ENCODE measurements at places on chromosomes 13 and 19.
A peak's percentile ranks its signal among the peaks of the same experiment; 100 is the strongest.

GRCh38 chr19:41193430-41194156 lies 574 bp downstream of the CYP2S1 start:
- no peak for DNase-seq

- DNase-seq: peak; percentile 15
Measured at GRCh38 chr19:50817941-50818858, 5.4 kb downstream of the KLK1 start.

- no peak for DNase-seq
Measured at GRCh38 chr19:46191972-46192371, 37.6 kb upstream of the IGFL1 start.

- DNase-seq: peak; percentile 43
Measured at GRCh38 chr13:96822895-96823294, 171.4 kb downstream of the OXGR1 start.

DNA sequence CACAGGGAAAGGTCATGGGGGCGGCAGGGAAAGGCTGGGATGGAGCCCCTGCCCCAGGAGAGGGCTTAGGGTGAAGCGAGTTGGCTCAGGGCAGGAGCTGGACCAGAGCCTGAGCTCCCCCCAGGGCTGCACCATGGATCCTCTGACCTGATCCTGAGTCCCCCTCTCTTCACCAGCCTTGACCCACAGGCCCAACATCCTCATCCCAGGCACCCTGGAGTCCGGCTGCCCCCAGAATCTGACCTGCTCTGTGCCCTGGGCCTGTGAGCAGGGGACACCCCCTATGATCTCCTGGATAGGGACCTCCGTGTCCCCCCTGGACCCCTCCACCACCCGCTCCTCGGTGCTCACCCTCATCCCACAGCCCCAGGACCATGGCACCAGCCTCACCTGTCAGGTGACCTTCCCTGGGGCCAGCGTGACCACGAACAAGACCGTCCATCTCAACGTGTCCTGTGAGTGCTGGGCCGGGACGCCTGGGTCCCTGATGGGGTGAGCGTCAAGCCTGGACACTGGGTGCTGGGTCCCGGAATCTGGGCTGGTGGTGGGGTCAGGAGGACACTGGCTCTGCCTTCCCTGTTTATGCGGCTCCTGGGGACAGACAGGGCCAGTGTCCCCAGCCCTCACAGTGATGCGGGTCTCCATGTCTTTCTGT lies 842 bp downstream of the SIGLEC9 start:
- DNase-seq: no peak

DNA sequence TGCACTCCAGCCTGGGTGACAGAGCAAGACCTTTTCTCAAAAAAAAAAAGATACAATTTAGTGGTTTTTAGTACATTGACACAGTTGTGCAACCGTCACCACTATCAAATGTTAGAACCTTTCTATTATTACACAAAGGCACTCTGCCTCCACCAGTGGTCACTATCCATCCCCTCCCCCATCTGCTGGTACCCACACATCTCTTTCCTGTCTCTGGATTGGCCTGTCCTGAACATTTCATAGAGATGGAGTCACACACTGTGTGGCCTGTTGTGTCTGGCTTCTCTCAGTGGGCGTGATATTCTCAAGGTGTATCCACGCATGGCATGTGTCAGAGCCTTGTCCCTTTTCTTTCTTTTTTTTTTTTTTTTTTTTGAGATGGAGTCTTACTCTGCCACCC lies 11.2 kb downstream of the KDM4B start:
- DNase-seq: peak; percentile 53

DNA sequence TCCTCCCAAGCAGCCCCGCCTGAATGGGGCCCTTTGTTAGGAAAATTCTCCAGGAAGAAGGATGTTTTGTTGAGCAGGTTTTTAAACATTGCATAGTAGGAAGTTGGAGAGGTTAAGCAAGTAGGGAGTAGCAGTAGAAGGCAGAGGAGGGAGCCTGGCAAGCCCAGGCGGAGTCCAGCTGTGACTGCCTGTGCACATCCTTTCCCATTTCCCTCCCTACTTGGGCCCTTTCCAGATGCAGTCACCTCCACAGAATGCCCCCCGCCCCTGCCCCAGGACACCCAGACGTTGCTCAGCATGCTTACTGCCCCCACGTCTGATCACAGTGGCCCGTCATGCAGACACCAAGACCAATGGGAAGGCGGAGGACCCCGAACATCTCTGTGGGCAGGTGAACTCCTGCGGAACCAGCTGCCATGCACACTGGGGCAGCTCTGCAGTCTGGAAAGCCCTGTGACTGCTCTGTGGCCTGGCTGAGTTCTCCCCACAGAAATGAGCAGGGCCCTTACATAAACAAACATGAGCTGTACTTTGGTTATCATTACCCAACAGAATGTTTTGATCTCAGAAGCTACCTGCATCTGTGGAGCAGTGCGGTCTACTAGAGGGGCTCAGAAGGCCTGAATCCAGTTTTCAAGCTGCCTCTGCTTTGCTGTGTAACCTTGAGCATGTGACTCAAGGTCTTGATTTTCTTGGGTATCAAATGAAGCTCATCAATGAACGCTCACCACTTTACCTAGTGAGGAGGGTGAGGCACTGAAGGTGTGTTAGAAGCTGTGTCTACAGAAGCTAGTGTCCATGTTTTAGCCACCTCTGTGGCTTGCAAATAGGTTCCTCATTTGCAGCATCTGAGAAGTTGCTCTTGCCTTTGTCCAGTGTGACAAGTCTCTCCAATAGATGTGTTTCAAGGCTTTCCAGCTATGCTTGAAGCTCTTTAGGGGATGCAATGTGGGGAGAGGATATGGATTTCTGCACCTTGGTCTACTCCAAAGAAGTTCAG lies 84.2 kb downstream of the TNFRSF19 start:
- no peak for DNase-seq

- peak; percentile 88 for DNase-seq
Measured at GRCh38 chr13:26019881-26020870, 31.6 kb downstream of the SHISA2 start.

- no peak for DNase-seq
Measured at GRCh38 chr19:56994251-56995017, 125.4 kb upstream of the USP29 start.

GRCh38 chr19:39941151-39941550 lies 6.7 kb upstream of the FCGBP start:
- no peak for DNase-seq

GRCh38 chr13:42275098-42275471 lies 3.1 kb downstream of the AKAP11 start:
- DNase-seq: no peak

DNA sequence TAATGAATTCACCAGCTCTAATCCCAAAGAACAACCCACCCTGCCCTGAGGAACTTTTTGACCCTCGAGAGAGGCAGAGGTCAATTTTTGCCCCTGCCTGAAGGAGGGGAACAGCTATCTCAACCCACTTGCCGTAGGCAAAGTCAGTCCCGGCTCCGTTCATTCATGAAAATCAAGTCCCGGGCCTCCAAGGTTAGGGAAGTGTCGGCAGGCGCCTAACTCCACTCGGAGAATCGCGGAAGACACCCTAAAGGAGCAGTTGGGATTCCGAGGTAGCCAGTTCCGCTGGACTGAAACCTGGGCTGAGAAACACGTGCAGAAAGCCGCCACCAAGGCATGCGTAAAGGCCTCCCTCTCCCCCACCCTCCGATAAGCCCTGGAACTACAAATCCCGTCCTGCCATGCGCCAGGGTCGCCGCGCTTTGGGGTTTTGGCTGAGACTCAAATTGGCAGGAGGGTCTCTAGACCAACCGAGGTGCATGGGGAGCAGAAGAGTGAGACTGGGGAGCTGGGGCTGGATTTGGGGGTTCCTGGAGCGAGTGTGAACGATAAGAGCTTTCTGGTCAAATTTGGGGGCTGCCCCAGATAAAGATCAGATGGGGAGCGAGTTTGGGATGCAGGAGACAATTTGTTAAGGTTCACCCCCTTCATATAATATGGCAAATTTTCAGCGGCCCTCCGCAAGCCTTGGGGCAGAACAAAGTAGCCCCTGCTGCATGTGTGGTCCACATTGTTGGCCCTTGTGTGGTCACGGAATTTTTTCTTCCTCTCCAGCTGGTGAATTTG lies at the start of gene TNPO2:
TSS of gene TNPO2 (minus strand) at position 292 of the 786 bp plus-strand sequence. CDS start 2,955 bp downstream, outside the sequence.
- peak; percentile 70 for DNase-seq

DNA sequence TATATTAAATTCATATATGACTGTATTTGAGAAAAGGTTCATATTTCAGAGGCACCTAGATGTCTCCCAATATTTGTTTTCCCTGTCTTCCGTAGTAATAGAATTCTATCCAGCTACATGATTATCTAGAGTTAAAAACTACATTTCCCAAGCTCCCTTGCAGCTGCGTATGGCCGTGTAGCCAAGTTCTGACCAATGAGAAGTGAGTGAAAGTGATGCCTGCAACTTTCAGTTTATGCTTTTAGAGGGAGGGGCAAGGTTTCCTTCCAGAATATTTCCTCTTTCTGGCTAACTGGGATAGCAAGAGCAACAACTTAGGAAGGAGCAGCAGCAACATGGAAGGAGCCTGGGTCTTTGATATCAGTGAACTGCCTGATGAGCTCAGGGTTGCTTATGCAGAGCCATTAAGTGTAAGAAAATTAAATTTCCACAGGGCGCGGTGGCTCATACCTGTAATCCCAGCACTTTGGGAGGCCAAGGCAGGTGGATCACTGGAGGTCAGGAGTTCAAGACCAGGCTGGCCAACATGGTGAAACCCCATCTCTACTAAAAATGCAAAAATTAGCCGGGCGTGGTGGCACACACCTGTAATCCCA lies 23.2 kb upstream of the CYP2A13 start:
- DNase-seq: peak; percentile 15

DNA sequence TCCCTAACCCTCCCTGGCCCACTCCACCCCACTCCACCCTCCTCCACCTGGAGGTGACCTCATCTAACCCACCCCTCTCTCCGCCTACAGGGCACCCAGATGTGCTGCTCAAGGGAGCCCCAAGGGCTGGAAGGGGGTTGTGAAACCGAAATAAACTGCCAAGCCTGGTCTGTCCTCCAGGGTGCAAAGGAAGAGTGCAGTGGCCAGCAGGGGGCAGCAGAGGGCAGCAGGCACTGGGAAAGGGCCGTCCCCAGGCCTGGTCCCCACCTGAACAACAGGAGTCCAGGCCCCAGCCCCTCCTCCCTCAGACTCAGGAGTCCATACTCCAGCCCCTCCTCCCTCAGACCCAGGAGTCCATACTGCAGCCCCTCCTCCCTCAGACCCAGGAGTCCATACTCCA lies 8.4 kb upstream of the BCAM start:
- DNase-seq: peak; percentile 65

DNA sequence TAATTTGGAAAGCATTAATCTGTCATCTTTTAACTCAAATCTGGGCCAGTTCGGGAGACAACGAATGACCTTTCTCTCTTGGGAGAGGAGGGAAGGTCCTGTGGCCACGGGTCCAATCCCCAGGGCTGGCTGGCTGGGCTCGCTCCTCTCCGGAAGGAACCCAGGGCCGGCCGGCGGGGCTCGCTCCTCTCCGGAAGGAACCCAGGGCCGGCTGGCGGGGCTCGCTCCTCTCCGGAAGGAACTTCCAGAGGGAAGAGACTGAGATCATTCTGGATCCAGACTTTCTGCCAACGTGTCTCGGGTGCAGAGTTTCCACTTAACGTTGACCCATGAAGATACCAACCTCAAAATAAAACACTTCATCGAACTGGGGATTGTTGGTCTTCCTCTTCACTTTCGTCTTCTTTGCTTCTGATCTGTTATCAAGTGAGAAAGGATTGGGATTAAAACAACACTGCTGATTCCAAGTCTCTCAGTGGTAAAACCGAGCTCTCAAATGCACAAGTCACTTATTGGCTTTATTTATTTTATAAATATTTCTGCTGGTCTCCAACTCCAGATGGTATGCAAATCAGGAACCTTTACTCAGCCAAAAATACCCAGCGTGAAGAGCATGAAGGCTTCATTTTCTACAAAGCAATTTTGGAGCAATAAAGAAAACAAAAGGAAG lies 53.3 kb upstream of the C13orf46 start:
- peak; percentile 26 for DNase-seq

- no peak for DNase-seq
Measured at GRCh38 chr13:23087880-23088279, 92.9 kb upstream of the SGCG start.

GRCh38 chr19:20321139-20321763 lies 154.2 kb downstream of the ZNF486 start:
- no peak for DNase-seq

- DNase-seq: no peak
Measured at GRCh38 chr13:99385940-99386339, 78.7 kb upstream of the GPR183 start.

GRCh38 chr13:80022146-80022545 lies 318.8 kb downstream of the SPRY2 start:
- no peak for DNase-seq

- DNase-seq: no peak
Measured at GRCh38 chr19:54459282-54460229, 4.0 kb downstream of the LENG9 start.

DNA sequence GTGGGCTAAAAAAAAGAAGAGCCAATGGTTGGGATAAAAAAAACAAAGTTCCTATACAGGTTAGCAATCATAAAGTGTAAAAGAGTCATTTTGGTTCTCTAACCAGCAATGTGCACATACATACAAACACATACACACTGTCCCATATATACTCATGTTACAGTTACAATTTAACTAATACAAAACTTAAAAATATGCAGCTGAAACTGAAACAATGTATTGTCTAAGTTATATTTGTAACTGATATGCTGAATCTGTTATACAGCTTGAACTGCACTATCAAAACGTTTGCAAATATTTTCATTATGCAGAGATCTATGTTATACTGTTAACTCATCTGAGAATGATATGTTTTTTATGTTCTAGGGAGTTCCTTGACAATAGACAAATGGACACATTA lies 173.7 kb downstream of the KLF12 start:
- no peak for DNase-seq

DNA sequence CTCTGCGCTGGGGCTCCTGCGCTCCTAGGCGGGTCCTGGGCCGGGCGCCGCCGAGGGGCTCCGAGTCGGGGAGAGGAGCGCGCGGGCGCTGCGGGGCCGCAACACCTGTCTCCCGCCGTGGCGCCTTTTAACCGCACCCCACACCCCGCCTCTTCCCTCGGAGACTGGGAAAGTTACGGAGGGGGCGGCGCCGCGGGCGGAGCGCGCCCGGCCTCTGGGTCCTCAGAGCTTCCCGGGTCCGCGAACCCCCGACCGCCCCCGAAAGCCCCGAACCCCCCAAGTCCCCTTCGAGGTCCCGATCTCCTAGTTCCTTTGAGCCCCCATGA lies at the start of gene GJB2:
TSS of gene GJB2 (minus strand) at position 103 of the 326 bp plus-strand sequence. CDS start 3,357 bp downstream, outside the sequence.
- no peak for DNase-seq

DNA sequence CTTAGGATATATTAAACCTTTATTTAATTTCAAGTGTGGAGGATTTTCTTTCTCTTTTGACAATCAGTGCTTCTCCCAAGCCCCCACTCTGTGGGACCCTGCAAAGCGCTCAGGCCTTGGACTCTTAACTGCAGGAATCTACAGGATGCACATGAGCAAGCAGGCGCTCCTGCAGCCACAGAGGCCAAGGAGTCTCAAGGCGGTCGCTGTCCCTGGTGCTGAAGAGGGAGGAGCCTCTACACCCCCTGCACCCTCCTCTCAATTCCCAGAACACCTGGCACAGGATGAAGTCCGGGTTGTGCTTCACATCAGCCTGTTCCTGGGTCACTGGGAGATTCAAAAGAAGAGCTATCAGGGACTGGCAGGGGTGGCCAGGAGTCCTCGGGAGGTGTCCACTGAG lies 13.5 kb downstream of the OR10H4 start:
- no peak for DNase-seq

GRCh38 chr19:16726916-16727315 lies 7.3 kb downstream of the NWD1 start:
- DNase-seq: no peak

- DNase-seq: no peak
Measured at GRCh38 chr13:49784886-49785570, 7.5 kb downstream of the KPNA3 start.
